ENCODE measurements at places on chromosomes 2 and 18. TPM values are rescaled to one million over a fixed set of nuclear protein-coding genes. Genes with fewer than 3 reads are reported as not detected.

DNA sequence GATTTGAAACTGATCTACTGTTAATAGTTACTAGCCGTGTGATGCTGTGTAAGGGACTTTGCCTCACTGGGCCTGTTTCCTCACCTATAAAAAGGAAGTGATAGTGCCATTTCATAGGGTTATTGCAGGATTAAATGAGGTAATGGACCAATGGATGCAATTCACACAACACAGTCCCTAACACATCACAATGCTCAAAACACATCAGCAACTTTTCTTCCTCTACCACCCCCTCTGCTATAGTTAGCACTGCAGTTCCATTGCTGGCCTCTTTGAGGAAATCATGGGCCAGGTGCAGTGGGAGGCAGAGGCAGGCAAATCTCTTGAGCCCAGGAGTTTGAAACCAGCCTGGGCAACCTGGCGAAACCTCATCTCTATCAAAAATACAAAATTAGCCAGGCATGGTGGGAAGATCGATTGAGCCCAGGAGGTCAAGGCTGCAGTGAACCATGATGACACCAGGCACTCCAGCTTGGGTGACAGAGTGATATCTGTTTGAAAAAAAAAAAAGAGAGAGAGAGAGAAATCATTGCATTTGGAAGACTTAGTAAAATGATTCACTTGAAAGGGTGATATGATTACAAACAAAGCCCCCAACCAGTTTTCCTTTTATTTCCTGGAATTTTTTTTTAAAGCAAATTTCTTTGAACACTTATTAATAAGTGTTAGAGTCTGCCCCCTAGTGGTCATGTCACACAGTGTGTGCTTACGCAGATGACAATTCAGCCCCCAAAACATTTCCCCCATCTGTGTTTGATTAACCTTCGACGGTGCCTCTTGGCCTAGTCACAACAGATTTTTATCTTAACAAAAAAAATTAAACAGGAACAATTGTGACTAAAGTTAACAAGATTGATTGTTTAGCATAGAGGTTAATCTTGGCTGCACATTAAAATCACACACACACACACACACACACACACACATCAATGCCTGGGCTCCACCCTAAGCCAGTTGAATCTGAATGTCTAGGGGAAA is 88.6 kb upstream of the BCL11A start:
- H3K27ac ChIP-seq: no peak overlapping the region
- H3K36me3 ChIP-seq: no peaks in the 10 kb centered on the region
- no peaks in the 10 kb centered on the region for H3K27me3 ChIP-seq
- no peak for DNase-seq
- no peak overlapping the region for H3K4me3 ChIP-seq

DNA sequence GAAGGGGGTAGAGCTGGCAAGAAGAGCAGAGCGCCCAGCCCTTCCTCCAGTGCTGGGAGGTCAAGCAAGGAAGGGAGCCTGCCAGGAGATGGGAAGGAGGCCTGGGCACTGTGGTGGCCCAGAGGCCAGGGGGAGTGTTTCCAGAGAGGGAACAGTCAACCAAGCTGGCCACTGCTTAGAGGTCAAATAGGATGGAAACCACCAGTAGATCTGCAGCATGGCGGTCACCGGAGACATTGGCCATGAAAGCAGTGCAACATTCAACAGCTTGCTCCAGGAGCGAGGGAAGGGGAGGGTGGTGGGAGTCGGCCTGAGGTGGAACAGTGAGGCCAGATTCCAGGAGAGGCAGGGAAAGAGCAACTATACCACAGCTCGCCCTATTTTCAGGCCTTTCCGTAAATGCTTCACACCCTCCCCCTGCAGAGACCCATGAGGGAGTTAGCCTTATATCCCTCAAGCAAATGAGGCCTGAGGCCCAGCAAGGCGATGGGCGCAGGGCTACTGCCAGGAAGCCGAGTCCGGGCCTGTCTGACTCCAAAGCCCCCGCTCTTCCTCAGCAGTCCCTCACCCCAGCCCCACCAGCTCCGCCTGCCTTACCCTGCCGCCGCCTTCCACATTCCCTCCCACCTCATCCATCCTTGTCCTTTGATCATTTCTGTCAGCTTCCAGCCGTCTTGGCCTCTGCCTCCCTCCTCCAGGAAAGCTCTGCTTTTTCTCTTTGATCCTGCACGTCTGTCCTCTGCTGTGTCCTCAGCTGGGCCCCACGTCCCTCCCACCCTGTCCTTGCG is 17.0 kb downstream of the KCNK3 start:
- H3K27me3 ChIP-seq: no peaks in the 10 kb centered on the region
- no peak overlapping the region for H3K4me3 ChIP-seq
- no peak for DNase-seq
- no peak overlapping the region for H3K27ac ChIP-seq
- H3K36me3 ChIP-seq: no peaks in the 10 kb centered on the region

GRCh38 chr2:7437141-7437540 is 519.9 kb downstream of the RNF144A start:
- H3K4me1 ChIP-seq: no peaks in the 10 kb centered on the region
- no peak overlapping the region for H3K4me3 ChIP-seq
- H3K27ac ChIP-seq: no peak overlapping the region
- H3K27me3 ChIP-seq: no peaks in the 10 kb centered on the region
- DNase-seq: no peak

SS18 gene
- total RNA-seq: 83.5 TPM

GRCh38 chr2:64059270-64059669 is 40.0 kb upstream of the VPS54 start:
- DNase-seq: no peak
- peaks cover 1% of the 10 kb centered on the region for H3K4me1 ChIP-seq
- no peak overlapping the region for H3K4me3 ChIP-seq
- no peak overlapping the region for H3K27ac ChIP-seq

DNA sequence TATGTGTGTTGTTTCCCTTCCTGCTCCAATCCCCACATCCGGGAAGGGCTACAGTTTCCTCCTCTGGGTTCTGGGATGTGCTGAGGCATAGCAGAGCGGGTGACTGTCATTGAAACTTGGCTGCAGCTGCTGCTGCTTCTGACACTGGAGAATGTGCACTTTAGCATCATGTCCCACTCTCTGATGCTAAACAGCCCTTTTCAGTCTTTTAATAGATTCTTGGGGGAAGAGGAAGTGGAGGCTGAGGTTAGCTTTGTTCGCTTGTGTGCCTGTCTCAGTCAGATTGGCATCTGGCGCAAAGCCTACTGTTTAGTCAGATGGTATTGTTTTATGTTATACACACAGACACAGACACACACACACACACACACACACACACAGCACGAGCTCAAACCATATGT is 136.5 kb upstream of the RND3 start:
- H3K36me3 ChIP-seq: no peaks in the 10 kb centered on the region
- no peaks in the 10 kb centered on the region for H3K27me3 ChIP-seq
- DNase-seq: no peak

HK2 gene
- 61.9 TPM for total RNA-seq

ALPG gene
- total RNA-seq: 0.56 TPM

DNA sequence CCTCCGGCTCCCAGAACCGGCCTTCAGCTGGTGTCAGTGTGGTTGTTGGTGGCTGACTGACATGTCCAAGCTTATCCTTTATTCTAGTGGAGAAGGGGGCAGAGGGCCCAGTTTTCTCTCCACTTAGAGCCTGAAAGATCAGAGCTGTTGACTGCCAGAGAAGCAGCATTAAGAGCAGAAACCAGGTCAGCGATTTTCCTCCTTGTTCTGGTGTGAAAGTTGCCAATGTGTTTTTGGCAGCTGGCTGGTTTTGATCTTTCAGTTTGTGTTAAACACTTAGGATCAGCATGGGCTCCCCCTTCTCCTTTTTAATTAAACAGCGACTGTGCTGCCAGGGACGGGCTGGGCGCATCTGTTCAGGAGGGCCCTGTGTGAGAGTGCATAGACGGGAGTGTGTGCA is 100.9 kb downstream of the ASAP2 start:
- peaks cover 3% of the 10 kb centered on the region for H3K4me1 ChIP-seq
- no peak for DNase-seq
- no peak overlapping the region for H3K27ac ChIP-seq
- no peaks in the 10 kb centered on the region for H3K27me3 ChIP-seq
- H3K36me3 ChIP-seq: no peaks in the 10 kb centered on the region
- no peak overlapping the region for H3K4me3 ChIP-seq

GCKR gene
- 1.2 TPM for total RNA-seq
